ENCODE measurements at places on chromosomes 1 and 21.

- no peak for DNase-seq
Measured at GRCh38 chr21:29775462-29775861, 164.3 kb downstream of the GRIK1 start.

DNA sequence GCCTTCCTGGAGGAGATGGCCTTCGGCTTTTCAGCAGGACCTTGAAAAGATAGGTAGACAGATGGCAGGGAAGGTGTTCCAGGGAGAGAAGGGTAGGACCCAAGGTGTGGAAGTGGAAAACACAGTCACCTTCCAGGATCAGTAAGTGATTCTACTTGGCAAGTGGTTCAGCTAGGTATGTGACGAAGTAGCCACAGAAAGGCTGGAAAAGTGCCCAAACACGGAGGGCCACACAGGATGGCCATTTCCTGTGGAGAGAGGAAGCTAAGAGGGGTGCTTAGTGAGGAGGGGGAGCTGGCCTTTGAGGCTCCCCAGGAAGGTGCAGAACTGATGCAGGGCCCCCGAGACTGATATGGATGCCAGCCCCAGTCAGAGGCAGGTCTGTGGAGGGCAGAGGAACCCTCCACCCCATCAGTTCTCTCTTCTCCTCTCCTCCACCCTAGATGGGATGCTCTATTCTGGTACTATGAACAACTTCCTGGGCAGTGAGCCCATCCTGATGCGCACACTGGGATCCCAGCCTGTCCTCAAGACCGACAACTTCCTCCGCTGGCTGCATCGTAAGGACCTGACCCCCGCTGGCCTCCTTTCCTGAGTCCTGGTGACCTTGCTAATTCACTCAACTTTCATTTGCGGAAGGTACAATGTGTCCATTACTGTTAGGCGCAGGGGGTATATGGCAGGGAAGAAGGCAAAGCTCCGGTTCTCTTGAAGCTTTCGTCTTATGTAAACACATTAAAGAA is 6.8 kb downstream of the SEMA4A start:
- no peak for DNase-seq

DNA sequence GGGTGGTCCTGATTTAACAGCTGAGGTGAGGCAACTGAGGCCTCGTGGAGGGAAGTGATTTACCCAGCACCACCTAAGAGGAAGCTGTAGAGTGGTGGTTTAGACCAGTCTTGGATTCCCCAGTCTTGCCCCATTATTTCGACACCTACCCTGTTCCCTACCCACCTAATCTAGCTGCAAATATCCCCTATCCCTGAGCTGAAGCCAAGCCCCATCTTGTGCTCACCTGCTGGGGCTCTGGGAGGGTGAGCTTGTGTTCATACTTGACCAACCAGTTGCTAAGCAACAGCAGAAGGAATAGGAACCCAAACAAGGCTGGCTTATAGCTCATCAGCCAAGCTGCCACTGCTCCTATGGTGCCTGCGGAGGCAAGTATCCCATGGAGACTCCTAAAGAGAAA is 2.0 kb downstream of the TEX46 start:
- no peak for DNase-seq

GRCh38 chr1:179141592-179142251 is 59.9 kb downstream of the TOR3A start:
- DNase-seq = no peak

- DNase-seq = no peak
Measured at GRCh38 chr1:54854381-54855020, 32.5 kb downstream of the DHCR24 start.

DNA sequence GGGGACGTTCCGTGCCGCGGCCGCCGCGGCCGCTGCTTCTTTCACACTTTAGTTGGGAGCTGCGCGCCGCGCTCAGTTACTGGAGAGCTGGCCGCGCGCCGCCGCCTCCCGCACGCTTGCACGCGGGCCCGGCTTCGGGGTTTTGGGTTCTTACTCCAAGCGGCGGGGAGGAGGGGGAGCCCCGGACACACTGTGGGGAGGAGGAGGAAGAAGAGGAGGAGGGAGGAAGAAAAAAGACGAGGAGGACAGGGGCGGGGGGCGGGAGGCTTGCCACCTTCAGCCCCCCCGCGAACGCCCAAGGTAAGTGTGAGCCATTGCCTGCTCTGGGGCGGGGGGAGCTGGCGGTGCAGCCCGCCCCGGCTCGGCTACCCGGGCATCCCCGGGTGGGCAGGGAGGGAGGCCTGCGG is 243 bp downstream of the C1orf21 start:
- DNase-seq = no peak
